ENCODE measurements at places on chromosomes 2 and 18.

DNA sequence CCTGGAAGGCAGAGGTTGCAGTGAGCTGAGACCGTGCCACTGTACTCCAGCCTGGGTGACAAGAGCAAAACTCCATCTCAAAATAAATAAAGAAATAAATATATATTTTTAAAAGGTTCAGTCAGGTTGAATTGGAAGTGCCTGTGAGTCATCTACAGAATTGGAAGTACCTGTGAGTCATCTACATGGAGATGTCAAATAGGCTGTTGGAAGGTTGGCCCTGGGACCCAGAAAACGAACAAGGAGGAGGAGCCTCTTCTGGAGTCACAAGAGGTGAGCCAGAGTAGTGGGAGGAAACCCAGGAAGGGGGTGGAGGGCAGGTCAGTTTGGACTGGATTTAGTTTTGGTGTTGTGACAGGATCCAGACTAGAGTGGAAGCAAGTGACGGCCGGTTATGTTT, 15.2 kb upstream of the SCYGR1 start:
- no peak for DNase-seq

- no peak for DNase-seq
Measured at GRCh38 chr18:26491194-26491816, 57.0 kb downstream of the KCTD1 start.

DNA sequence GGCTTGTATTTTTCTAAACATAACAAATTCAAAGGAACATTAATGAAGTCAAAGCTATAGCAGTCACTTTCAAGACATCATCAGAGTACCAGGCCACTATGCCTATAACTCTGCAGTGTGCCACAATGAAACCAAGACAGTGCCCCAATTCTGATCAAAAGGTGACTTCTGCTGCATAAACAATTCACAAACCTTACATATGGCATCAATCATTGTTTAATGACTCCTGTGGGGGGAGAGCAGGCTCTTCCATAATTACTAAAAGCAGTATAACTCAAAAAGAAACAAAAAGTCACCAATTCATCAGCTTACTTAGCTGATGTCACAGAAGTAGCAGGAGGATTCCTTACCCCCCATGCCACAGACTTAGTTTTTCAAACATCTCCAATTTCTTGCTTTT, 15.5 kb downstream of the LPIN2 start:
- DNase-seq: no peak

DNA sequence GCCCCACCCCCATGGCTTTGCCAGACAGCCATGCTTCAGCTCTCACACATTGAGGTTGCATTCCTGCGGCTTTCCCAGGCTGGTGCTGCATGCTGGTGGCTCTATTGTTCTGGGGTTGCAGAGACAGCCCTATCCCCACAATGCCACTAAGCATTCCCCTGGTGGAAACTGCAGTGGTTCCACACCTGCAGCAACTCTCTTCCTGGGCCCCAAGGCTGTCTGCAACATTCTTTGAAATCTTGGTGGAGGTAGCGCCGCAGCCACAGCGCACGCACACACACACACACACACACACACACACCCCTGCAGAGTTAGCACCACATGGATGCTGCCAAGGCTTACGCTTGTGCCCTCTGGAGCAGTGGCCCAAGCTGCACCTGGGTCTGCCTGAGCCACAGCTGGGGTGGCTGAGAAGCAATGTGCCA, 21.4 kb downstream of the SFXN5 start:
- DNase-seq: no peak

DNA sequence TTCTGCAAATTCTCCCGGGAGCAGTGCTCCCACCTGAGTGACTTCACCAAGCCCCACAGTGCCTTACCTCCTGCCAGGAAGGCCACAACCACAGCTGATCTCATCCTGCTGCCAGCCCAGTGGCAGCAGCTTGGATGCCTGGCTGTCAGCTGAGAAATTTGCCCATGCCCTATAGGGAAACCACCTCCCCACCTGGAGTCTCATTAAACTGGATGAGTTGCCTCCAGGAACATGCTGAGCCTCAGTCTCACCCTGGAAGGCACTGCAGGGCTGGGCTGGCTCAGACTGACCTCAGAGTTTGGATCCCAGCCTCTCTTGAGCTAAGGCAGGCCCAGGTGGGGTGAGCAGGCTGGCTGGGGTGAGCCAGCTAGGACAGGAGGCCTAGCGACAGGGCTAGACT, 23.3 kb downstream of the REEP1 start:
- DNase-seq: no peak

DNA sequence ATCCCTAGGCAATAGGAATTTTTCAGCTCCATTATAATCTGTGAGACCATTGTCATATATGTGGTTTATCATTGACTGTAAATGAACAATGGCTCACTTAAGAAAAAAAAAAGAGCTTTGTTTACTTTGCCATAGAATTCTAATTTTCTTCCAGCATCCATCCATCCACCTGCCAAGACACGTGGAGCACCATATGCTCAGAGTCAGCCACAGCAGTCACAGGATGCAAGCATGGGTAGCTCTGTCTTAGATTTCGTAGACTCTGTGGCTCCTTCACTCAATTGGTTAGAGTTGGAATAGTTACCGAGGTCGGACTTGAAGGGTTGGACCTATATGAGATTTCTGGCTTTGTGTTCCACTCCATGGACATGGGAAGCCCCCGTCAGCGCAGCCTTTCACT, 75.6 kb downstream of the COA5 start:
- no peak for DNase-seq

GRCh38 chr2:119011910-119012209, 69.9 kb downstream of the MARCO start:
- no peak for DNase-seq

DNA sequence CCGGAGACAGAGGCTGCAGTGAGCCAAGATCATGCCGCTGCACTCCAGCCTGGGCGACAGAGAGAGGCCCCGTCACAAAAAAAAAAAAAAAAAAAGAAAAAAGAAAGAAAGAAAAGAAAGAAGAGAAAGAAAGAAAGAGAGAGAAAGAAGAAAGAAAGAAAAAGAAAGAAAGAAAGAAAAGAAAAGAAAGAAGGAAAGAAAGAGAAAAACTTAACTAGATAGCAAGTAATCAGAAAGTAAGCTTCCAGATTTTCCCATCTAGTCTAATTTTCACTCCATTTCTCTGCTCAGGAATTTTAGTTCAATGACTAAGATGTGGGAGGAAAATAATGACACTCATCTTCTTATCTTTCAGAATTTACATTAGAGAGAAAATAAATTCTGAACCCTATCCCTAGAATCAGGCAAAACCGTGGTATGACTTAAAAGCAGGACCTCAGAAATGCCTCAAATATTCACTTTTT, 2.4 kb downstream of the GFPT1 start:
- peak; percentile 24 for DNase-seq

DNA sequence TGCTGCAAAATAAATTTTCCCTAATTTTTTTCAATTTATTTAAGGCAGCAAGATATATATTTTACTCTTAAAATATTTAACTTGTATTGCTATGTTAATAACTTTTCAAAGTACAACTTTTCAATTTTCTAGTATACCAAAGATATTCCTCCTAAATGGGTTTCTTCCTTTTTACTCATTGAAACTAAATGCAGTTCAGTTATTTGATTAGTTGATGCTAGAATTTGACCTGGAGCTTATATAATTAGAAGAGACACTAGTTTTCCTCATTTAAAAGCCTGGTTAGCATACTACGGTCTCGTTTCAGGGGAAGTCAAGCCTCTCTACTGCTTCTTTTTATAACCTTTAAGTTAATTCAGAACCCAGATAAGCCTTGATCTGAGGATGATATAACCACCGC, at the start of gene ARHGEF33:
TSS of gene ARHGEF33 (plus strand) at position 301 of the 400 bp plus-strand sequence. CDS start 29,573 bp downstream, outside the sequence.
- DNase-seq: no peak

GRCh38 chr2:68127358-68128242, 30.1 kb upstream of the PNO1 start:
- DNase-seq: no peak

DNA sequence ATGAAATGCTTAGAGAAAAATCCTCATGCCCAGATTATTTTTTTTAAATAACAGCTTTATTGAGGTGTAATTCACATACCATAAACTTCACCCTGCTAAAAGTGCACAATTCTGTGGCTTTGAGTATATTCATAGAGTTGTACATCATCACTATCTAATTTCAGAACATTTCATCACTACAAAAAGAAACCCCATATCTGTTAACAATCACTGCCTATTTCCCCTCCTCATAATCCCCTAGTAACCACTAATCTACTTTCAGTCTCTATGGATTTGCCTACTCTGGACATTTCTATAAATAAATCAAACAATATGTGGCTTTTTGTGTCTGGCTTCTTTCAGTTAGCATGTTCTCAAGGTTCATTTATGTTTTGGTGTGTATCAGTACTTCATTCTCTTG, 51.4 kb downstream of the OSBPL1A start:
- DNase-seq: no peak

DNA sequence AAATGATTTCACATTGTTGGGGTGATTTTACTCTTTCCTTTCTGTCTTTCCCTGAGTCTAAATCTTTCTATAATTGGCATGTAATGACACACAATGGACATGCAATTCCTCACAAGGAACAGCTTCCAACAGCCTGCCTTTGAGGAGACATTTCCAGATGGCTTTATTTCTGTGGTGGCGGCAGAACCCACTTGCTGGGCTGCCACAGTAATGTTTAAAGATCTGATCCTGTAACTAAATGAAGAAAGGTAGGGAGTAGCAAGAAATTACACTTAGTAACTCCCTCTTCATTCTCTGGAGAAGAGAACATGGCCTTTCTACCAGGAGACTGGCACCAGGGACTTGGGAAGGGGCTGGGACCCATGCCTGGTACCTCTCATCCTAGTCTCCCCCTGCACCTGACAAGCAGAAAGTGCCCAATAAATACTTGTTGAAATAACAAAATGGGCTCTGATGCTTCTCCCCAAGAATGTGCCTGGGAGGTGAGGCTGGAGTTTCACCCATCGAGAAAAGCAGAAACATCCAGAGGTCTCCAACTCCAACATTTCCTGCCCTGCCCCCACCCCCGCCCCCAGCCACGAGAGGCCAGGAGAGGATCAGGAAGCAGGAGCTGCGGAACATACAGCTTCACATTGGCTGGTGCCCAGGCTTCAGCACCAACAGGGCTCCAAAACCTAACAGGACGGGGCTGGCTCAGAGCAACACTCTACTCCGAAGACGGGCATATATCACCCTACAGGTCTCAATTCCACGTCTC, 92.1 kb downstream of the PXDN start:
- DNase-seq: peak; percentile 57

- no peak for DNase-seq
Measured at GRCh38 chr2:65019675-65020195, 30.5 kb downstream of the SLC1A4 start.

- DNase-seq: no peak
Measured at GRCh38 chr18:23069481-23069880, 65.8 kb upstream of the CABLES1 start.

DNA sequence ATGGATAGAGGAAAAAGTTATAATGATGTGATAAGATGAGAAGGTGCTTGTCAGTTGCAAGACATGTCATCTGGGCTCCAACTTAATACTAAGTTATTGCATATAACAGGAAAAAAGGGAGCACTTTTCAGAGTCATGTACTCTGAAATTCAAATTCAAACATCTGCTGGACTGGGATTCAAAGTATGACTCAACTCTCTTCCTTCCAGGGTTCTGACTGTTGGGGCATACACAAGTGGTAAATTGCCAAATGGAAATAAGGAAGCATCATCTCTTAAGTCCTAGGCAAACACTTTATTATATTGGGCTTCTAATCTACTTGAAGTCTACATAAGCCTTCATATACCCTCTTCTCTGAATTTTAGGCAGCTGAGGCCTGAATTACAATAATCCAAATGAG, 44.9 kb downstream of the ZBTB14 start:
- no peak for DNase-seq

- no peak for DNase-seq
Measured at GRCh38 chr2:151544449-151544848, 134.7 kb downstream of the RIF1 start.

DNA sequence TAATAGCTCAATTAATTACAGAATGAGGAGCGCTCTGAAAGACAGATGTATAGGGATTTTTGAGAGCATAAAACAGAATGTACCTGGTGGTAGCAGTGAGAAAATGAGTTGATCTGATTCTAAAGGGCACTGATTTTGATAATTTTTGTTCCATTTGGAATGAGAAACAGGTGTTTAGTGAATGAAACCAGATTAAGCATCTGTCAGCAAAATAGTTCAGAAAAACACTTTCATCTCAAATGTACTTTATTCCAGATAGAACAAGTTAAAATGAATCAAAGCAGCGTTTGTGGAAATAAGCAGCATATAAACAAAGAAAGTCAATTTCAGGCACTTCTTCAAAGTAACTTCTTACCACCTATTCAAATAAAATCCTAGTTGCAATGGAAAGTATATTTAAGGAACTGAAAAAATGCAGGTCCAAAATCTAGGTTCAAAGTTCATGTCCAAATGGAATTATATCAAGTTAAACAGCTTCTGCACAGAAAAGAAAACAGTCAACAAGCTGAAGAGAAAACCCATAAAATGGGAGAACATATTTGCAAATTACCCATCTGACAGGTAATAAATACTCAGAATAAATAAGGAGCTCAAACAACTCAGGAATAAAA, 11.9 kb upstream of the REG3A start:
- DNase-seq: no peak

DNA sequence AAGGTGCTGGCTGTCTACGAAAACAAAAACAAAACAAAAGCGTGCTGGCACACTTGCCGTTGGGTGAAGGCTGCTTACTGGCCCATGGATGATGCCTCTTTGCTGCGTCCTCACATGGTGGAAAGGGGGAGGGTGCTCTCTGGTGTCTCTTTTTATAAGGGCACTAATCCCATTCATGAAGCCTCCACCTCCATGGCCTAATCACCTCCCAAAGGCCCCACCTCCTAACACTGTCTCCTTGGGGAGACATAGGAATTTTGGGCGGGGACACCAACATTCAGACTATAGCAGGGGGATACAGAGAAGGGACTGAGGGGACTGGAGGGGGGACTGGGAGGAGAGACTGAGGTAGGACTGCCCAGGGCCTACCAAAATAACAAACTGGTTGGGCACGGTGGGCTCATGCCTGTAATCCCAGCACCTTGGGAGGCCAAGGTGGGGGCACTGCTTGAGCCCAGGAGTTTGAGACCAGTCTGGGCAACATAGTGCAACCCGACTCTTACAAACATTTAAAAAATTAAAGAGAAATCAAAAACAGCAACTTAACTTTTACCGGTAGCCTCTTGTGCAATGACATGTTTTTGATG, 14.5 kb downstream of the PTMA start:
- no peak for DNase-seq

GRCh38 chr2:6995391-6996097, 78.3 kb downstream of the RNF144A start:
- DNase-seq: no peak

DNA sequence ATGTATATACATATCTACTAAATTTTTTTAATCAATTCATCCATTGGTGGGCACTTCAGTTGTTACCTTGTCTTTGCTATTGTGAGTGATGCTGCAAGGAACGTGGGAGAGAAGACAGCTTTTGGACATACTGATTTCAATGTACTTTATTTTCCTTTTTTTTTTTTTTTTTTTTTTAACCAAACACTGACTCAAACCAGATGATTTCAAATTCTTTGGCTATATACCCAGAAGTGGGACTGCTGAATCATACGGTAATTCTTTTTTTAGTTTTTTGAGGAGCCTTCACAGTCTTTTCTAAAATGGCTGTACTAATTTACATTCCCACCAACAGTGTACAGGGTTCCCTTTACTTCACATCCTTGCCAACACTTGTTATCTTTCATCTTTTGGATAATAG, 204.7 kb downstream of the INSIG2 start:
- no peak for DNase-seq

- DNase-seq: peak; percentile 46
Measured at GRCh38 chr18:75041586-75041985, 167.4 kb downstream of the PTGR3 start.

- peak; percentile 63 for DNase-seq
Measured at GRCh38 chr18:37778417-37779165, 213.0 kb upstream of the CELF4 start.

GRCh38 chr2:119290859-119291587, 67.4 kb downstream of the STEAP3 start:
- peak; percentile 63 for DNase-seq
